ENCODE measurements at places on chromosomes 12 and 14. TPM values are rescaled to one million over a fixed set of nuclear protein-coding genes. Genes with fewer than 3 reads are reported as not detected.

The A2M gene
- total RNA-seq = 37.6 TPM

The MYF6 gene
- 0.74 TPM for total RNA-seq

The CCDC184 gene
- 26.3 TPM for total RNA-seq

The SDS gene
- total RNA-seq = not detected

The TAS2R20 gene
- total RNA-seq = 7.4 TPM

All from temporal lobe (tissue), 4 donors.